ENCODE measurements at places on chromosomes 3 and 15.

DNA sequence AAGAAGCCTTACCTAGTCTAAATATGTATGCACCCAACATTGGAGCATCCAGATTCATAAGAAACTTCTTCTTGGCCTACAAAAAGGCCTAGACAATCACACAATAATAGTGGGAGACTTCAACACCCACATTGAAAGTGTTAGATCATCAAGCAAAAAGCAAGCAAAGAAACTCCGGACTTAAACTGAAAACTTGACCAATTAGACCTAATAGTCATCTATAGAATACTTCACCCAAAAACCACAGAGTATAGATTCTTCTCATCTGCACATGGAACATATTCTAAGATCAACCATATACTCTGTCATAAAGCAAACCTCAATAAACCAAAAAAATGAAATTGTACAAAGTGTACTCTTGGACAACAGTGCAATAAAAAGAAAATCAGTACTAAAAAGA lies 22.3 kb upstream of the OR5K4 start:
- DNase-seq, result no peak

- no peak for DNase-seq
These were observed 848 bp downstream of the NCEH1 start for GRCh38 chr3:172709774-172710663.

GRCh38 chr15:92462424-92463125 lies 68.9 kb downstream of the ST8SIA2 start:
- DNase-seq, result no peak

- DNase-seq, result no peak
These were observed 6.1 kb downstream of the AMOTL2 start for GRCh38 chr3:134367869-134368750.

GRCh38 chr3:46922871-46923558 lies 45.5 kb downstream of the PTH1R start:
- no peak for DNase-seq

DNA sequence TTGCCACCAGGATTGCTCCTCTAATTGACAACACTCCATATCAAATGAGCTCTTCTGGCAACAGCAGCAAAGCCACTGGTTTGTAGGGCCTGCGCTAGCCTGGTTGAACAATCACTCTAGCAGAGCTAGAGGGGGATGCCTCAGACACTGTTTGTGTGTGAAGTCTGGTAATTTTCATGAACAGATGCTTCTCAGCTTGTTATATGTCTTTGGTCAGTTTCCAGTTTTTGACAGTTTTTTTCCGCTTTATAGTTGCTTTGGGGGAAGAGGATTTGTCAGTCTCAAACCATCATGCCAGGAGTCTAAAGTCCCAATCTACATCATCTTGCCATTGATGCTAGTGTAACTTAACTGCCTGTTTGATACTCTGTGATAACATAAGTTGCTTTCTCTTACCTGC lies 136.0 kb downstream of the HCN4 start:
- no peak for DNase-seq

DNA sequence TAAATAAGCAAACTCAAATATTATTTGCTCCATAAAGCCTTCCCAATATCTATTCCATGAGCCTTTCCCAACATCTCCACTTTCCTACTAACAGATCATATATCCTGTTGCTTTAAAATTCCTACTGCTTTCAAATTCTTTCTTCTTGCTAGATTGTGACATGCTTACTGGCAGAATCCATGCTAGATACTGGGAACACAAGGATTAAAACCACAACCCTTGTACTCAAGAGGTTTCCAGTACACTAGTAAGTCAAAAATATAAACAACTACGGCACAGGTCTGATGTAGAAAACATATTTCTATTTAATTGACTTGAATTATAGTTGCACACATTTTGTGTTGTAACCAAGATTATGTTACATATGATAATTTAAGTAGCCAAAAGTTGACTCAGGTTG lies 275.0 kb downstream of the ZBTB20 start:
- no peak for DNase-seq

DNA sequence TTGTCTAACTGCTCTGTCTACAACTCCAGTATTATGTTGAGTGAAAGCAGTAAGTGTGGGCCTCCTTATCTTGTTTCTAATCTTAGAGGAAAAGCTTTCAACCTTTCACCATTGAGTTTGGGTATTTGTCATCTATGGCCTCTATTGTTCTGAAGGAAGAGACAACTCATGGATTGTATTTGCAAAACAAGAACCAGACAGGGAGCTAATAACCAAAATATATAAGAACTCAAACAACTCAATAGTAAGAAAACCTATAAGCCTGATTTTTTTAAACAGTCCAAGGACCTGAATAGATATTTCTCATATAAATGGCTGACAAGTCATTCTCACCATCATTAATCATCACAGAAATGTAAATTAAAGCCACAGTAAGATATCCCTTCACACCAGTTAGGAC lies 113.0 kb downstream of the TAFA4 start:
- DNase-seq, result no peak

DNA sequence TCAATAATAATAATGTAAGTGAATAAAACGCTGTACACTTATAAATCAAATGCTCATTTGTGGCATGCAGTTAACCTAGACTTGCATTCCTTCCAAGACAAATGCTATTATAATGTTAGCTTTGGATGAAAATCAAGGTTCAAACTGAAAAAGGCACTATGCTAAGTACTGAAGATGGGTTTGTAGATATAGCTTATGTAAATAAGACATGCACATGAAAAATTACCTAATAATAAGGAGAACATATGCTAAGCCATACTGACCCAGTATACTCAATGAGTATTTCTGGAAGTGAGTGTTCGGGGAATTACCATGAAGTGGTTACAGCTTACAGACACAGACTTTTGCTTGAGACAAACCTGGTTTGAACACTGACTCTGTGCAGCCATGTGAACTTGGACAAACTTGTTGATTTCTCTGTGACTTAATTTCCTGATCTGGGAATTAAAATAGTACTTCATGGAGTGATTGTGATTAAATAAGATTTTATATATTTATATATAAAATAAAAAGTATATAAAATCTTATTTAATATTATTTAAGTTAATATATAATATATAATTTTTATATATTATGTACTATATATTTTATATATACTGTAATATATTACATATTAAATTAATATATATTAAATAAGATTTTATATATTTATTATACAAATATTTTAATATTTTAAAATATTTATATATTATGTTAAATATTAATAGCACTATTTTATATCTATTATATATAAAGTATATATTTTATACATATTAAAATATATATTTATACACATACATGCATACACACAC lies 159.2 kb downstream of the ZPLD1 start:
- no peak for DNase-seq

All from LoVo (cell line).